Tibial nerve (tissue), 4 donors: ENCODE measurements at places on chromosomes 4 and X.

- no peaks in the 10 kb centered on the region for H3K4me1 ChIP-seq
- DNase-seq = no peak
- peak overlapping the region; percentile 80 for H3K27ac ChIP-seq
- no peaks in the 10 kb centered on the region for H3K36me3 ChIP-seq
These were observed 3.9 kb downstream of the L1CAM start for GRCh38 chrX:153882086-153882498.

DNA sequence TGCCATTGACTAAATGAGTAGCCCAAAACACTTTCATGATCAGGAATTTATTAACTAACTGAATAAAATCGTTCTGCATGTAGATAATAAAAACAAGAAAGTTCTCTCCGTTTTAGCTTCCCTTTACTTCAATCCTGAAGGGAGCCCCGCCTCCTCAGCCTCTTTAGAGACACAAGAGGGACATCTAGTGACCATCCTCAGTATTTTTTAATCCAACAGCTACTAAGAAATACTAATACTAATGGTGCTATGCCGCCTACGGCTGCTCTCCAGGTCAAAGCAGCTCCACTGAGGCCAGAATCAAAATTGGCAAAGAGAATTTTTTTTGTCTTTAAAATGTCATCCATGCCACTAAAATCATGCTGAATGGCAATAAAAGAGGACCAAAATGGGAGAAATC lies 3.2 kb upstream of the PCDH19 start:
- H3K27me3 ChIP-seq = no peaks in the 10 kb centered on the region
- no peaks in the 10 kb centered on the region for H3K36me3 ChIP-seq
- H3K4me3 ChIP-seq = no peak overlapping the region
- DNase-seq = peak; percentile 35
- H3K4me1 ChIP-seq = peaks cover 34% of the 10 kb centered on the region

GRCh38 chr4:40592034-40592433 lies 37.6 kb downstream of the RBM47 start:
- no peak for DNase-seq
- H3K4me1 ChIP-seq = no peaks in the 10 kb centered on the region
- no peaks in the 10 kb centered on the region for H3K36me3 ChIP-seq
- H3K27me3 ChIP-seq = no peaks in the 10 kb centered on the region
- no peak overlapping the region for H3K4me3 ChIP-seq

GRCh38 chr4:91288702-91289311 lies 1015.0 kb upstream of the GRID2 start:
- no peak for DNase-seq
- H3K36me3 ChIP-seq = no peaks in the 10 kb centered on the region
- no peaks in the 10 kb centered on the region for H3K27me3 ChIP-seq
- H3K4me3 ChIP-seq = no peak overlapping the region
- no peak overlapping the region for H3K27ac ChIP-seq
- no peaks in the 10 kb centered on the region for H3K4me1 ChIP-seq

DNA sequence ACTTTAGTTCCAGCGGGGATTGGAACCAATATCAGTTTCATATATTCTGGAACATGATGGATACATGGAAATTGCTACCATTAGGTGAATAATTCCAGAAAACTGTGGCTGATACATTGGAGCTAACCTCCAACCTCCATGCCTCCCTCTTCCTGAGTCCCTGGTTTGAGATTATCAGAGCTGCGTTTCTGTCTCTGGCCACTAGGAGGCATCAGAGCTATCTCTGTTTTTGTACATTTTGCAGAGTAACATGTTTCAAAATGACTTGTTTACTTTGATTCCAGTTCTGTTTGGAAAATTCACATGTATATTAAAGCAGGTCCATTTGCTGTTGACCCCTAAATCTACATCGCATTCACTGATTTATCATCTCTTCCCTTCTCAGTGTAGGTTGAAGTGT lies 2.4 kb upstream of the RAB40AL start:
- H3K4me1 ChIP-seq = no peaks in the 10 kb centered on the region
- H3K27me3 ChIP-seq = peaks cover 5% of the 10 kb centered on the region
- H3K36me3 ChIP-seq = no peaks in the 10 kb centered on the region
- no peak overlapping the region for H3K27ac ChIP-seq
- no peak overlapping the region for H3K4me3 ChIP-seq

DNA sequence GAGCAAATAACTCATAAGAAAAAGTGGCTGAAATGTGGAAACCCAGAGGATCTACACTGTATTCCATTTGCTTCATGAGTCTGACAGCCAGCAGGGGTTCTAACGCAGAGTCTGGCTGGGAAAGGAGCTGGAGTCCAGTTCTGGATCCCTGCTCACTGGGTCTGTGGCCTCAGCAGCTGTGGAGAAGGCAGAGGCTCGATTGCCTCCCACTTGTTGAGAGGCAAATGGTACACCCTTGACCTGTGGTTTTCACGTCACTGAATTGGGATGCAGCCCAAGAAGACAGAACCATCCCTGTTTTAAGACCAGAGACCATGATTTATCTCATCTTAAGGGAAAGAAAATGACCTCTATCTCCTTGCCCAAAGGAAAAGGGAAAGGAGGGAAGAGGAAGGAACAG lies 147.0 kb upstream of the NOCT start:
- no peaks in the 10 kb centered on the region for H3K36me3 ChIP-seq
- H3K27me3 ChIP-seq = no peaks in the 10 kb centered on the region
- H3K27ac ChIP-seq = no peak overlapping the region
- no peak for DNase-seq

- H3K27me3 ChIP-seq = no peaks in the 10 kb centered on the region
- H3K4me1 ChIP-seq = no peaks in the 10 kb centered on the region
- no peak for DNase-seq
- H3K27ac ChIP-seq = no peak overlapping the region
- H3K36me3 ChIP-seq = no peaks in the 10 kb centered on the region
These were observed 36.5 kb downstream of the TMPRSS11B start for GRCh38 chr4:68209003-68209402.

GRCh38 chrX:72652082-72652481 lies 62.0 kb downstream of the PHKA1 start:
- H3K4me1 ChIP-seq = no peaks in the 10 kb centered on the region
- H3K27ac ChIP-seq = no peak overlapping the region
- no peaks in the 10 kb centered on the region for H3K27me3 ChIP-seq
- H3K4me3 ChIP-seq = no peak overlapping the region
- DNase-seq = no peak
- no peaks in the 10 kb centered on the region for H3K36me3 ChIP-seq

DNA sequence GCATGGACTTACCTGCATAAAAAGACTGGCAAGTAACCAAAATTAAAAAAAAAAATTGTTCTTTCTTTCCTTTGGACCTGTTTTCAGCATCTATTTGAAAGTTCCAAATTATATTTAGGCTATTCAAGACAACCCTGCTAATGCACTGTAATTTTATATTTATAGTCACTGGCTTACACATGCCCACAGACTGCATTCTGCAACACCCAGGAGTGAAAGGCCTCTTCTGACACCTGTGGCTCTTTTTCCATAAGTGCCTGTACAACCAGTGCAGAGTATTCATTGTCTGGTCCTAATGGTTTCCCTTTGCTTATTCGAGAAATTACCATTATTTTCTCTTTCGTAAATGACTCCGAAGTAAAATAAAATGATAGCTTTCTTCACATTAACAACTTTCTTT lies 143.3 kb downstream of the RNF150 start:
- no peak overlapping the region for H3K27ac ChIP-seq
- no peaks in the 10 kb centered on the region for H3K4me1 ChIP-seq

GRCh38 chr4:166924424-166924823 lies 309.9 kb downstream of the SPOCK3 start:
- H3K4me1 ChIP-seq = no peaks in the 10 kb centered on the region
- H3K4me3 ChIP-seq = no peak overlapping the region
- H3K36me3 ChIP-seq = no peaks in the 10 kb centered on the region
- no peaks in the 10 kb centered on the region for H3K27me3 ChIP-seq
- H3K27ac ChIP-seq = no peak overlapping the region
- DNase-seq = no peak

DNA sequence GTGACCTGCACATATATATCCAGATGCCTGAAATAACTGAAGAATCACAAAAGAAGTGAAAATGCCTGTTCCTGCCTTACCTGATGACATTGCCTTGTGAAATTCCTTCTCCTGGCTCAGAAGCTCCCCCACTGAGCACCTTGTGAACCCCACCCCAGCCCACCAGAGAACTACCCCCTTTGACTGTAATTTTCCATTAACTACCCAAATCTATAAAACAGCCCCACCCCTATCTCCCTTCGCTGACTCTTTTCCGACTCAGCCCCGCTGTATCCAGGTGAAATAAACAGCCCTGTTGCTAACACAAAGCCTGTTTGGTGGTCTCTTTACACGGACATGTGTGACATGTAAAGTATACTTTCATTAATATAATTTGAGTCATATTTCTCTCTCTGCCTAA lies 320.3 kb upstream of the TECRL start:
- H3K36me3 ChIP-seq = no peaks in the 10 kb centered on the region
- H3K27ac ChIP-seq = no peak overlapping the region
- H3K27me3 ChIP-seq = no peaks in the 10 kb centered on the region
- no peak overlapping the region for H3K4me3 ChIP-seq
- DNase-seq = no peak
- H3K4me1 ChIP-seq = no peaks in the 10 kb centered on the region

GRCh38 chr4:6362896-6363295 lies 93.2 kb downstream of the WFS1 start:
- H3K27ac ChIP-seq = no peak overlapping the region
- no peaks in the 10 kb centered on the region for H3K4me1 ChIP-seq
- H3K27me3 ChIP-seq = no peaks in the 10 kb centered on the region
- DNase-seq = no peak
- no peak overlapping the region for H3K4me3 ChIP-seq

DNA sequence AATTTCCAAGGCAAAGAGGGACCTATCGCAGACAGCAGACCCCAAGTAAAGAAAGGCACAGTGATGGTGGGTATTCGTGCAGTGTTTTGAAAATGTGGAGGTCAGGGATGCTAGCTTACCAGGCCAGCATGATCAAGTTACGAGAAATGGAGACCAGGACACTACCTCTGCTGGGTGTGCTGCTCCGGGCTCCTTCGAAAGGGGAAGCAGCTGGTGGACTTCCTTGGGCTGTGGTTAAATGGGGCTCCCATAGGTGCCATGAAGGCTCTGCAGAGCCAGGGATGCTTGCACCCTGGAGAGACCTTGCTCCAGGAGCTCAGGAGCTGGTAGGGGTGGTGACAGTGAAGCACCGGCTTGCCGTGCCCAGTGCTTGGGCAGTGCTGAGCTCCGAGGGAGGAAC lies 68.8 kb downstream of the TBL1X start:
- no peak for DNase-seq
- no peaks in the 10 kb centered on the region for H3K4me1 ChIP-seq
- H3K36me3 ChIP-seq = no peaks in the 10 kb centered on the region
